ENCODE measurements at places on chromosomes 16 and 17.

DNA sequence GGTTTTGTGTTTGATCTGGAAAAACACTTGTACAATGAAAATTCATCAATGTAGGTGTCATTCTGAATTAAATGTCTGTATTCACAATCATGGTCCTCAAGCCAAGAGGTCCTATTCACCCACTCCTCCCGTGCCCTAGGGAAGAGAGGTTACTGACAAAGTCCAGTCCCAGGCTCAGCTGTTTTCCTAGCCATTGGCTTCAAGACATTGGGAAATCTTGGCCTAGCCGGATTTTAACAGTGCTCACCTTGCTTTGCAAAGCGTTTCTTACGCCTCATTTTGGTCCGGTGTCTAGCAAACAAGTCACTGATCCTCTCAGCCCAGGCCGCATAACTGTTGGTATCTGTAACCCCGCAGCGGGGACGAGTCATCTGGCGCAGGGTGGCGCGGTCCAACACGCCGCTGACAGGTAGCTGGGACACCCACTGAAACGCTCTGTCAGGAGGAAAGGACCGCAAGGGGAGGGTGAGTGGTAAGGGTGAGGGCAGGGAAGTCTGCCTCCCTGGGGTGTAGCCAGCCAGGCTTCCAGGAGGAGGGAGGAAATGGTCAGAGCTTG lies 16.7 kb downstream of the MMP28 start:
- DNase-seq, result no peak

GRCh38 chr17:27906226-27906580 lies 13.0 kb upstream of the LYRM9 start:
- no peak for DNase-seq

DNA sequence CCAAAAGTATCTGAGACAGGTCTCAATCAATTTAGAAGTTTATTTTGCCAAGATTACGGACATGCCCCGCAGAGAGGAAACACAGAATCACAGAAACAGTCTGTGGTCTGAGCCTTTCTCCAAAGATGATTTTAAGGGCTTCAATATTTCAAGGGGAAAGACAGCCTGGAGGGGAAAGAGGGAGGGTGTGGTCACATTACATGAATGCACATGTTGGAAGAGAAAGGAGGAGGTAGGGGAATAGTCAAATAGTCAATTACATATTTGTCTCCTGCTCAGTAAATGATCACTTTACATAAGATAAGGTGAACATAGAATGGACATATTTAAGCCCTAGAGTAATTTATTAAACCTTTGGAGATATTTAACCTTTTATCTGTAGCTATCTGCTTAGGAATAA lies 12.3 kb downstream of the UNC45B start:
- no peak for DNase-seq

GRCh38 chr17:43880420-43880991 lies 26.8 kb downstream of the MPP2 start:
- peak; percentile 38 for DNase-seq

GRCh38 chr17:78374631-78375274 lies 3.7 kb upstream of the PGS1 start:
- no peak for DNase-seq
